ENCODE measurements at places on chromosomes 4 and X. TPM values are rescaled to one million over a fixed set of nuclear protein-coding genes. Genes with fewer than 3 reads are reported as not detected.

GRCh38 chr4:85703096-85703495, 228.1 kb downstream of the ARHGAP24 start:
- no peak overlapping the region for H3K27ac ChIP-seq
- H3K36me3 ChIP-seq, result no peaks in the 10 kb centered on the region
- no peak overlapping the region for H3K4me3 ChIP-seq

- no peaks in the 10 kb centered on the region for H3K4me1 ChIP-seq
- H3K36me3 ChIP-seq, result no peaks in the 10 kb centered on the region
- H3K27ac ChIP-seq, result no peak overlapping the region
- no peak overlapping the region for H3K4me3 ChIP-seq
Measured at GRCh38 chr4:14524276-14524675, 478.0 kb upstream of the CPEB2 start.

DNA sequence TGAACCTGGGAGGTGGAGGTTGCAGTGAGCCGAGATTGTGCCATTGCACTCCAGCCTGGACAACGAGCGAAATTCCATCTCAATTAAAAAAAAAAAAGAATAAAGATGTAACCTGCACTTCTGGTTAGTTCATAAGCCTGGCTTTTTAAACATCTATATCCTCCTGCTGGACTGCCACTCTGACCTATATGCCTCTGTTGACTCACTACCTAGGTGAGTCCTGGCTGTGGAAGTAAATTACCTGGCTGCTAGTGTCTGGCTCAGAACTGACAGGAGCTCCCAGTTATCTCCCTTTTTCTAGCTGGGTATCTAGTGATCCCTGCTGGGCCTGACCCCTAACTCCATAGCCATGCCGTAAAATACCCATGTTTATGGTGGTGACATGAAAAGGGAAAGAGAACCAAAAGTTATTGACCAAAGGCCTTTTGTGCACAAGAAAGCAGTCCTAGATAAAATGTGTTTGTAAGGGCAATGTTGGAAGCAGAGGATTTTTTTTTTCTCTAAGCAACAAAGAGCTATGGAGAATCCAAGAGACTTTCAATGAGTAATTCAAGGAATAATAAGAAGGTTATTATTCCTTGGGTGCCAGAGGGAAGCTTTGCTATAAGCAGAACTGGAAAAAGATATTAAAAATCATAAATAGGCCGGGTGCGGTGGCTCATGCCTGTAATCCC, 10.4 kb upstream of the G3BP2 start:
- no peaks in the 10 kb centered on the region for H3K27me3 ChIP-seq
- no peaks in the 10 kb centered on the region for H3K36me3 ChIP-seq
- H3K27ac ChIP-seq, result no peak overlapping the region
- DNase-seq, result no peak
- no peaks in the 10 kb centered on the region for H3K4me1 ChIP-seq

- no peaks in the 10 kb centered on the region for H3K36me3 ChIP-seq
- no peak overlapping the region for H3K27ac ChIP-seq
- no peaks in the 10 kb centered on the region for H3K4me1 ChIP-seq
- H3K4me3 ChIP-seq, result no peak overlapping the region
- H3K27me3 ChIP-seq, result no peaks in the 10 kb centered on the region
Measured at GRCh38 chr4:61443813-61444510, 243.8 kb downstream of the ADGRL3 start.

GRCh38 chrX:76815754-76816153, 388.2 kb downstream of the MAGEE1 start:
- DNase-seq, result no peak
- H3K27me3 ChIP-seq, result no peaks in the 10 kb centered on the region
- no peak overlapping the region for H3K4me3 ChIP-seq

- H3K27me3 ChIP-seq, result no peaks in the 10 kb centered on the region
- H3K36me3 ChIP-seq, result peaks cover 36% of the 10 kb centered on the region
- no peak for DNase-seq
- H3K27ac ChIP-seq, result no peak overlapping the region
- H3K4me1 ChIP-seq, result peaks cover 15% of the 10 kb centered on the region
Measured at GRCh38 chr4:87108142-87108546, 112.3 kb downstream of the KLHL8 start.

DNA sequence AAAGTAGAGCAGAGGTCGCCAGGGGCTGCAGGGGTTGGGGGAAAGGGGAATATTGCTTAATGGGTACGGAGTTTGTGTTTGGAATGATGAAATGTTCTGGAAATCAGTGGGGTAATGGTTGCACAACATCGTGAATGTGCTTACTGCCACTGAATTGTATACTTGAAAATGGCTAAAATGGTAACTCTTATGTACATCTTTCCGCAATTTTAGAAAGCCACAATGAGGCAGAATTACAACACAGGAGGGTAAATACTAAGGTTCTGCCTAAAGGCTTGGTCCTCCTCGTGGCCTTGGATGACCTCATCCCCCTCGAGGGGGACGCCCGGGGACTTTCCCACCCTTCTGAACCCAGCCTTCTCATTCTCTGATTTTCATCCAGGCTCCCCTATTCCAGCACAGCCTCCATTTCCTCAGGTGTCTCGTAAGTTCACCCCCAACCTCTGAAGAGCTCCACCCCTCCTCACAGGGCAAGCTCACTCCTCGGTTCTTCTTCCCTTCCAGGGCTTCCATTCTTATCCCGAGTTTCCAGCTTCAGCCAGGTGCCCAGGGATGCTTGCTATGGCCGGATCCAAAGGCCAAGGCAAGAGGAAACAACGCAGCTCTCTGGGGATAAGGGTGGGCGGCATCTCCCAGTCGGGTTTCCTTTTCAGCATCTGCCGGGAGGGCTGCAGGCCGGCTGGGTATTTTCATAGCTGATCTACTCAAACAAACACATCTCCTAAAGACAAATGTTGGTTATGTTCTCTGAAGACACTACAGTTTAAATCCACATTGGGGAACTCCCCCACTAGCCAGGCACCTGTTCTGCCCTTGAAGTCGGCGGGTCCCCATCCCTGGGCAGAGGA, 71.3 kb upstream of the ACSL1 start:
- H3K4me1 ChIP-seq, result peaks cover 84% of the 10 kb centered on the region
- H3K27me3 ChIP-seq, result no peaks in the 10 kb centered on the region
- H3K27ac ChIP-seq, result peak overlapping the region; percentile 91
- H3K4me3 ChIP-seq, result peak overlapping the region; percentile 20
- no peak for DNase-seq

GRCh38 chr4:110139111-110139510, 59.3 kb downstream of the ELOVL6 start:
- no peaks in the 10 kb centered on the region for H3K27me3 ChIP-seq
- peaks cover 1% of the 10 kb centered on the region for H3K36me3 ChIP-seq
- peaks cover 7% of the 10 kb centered on the region for H3K4me1 ChIP-seq
- DNase-seq, result no peak
- no peak overlapping the region for H3K27ac ChIP-seq

GRCh38 chr4:16231570-16232245, 5.4 kb upstream of the TAPT1 start:
- H3K4me1 ChIP-seq, result peaks cover 12% of the 10 kb centered on the region
- no peak overlapping the region for H3K4me3 ChIP-seq
- H3K27ac ChIP-seq, result no peak overlapping the region
- no peaks in the 10 kb centered on the region for H3K36me3 ChIP-seq
- no peak for DNase-seq
- no peaks in the 10 kb centered on the region for H3K27me3 ChIP-seq

The TRPC5OS gene
- total RNA-seq, result not detected

The NEUROG2 gene
- not detected for total RNA-seq

The HMX1 gene
- total RNA-seq, result not detected

The TNIP2 gene
- total RNA-seq, result 20.7 TPM

The GLRA3 gene
- not detected for total RNA-seq

The LANCL3 gene
- 2.1 TPM for total RNA-seq

The CAMK2D gene
- total RNA-seq, result 30.0 TPM

The ADH1B gene
- 1,460 TPM for total RNA-seq

All from liver (tissue), 10 donors.